ENCODE measurements at places on chromosomes 12 and 14.

- no peak for DNase-seq
Measured at GRCh38 chr12:54413284-54414190, 5.5 kb downstream of the ITGA5 start.

- DNase-seq, result no peak
Measured at GRCh38 chr14:65360144-65360784, 52.3 kb upstream of the FUT8 start.

- DNase-seq, result peak; percentile 38
Measured at GRCh38 chr14:21631084-21631483, 3.7 kb downstream of the OR10G2 start.

DNA sequence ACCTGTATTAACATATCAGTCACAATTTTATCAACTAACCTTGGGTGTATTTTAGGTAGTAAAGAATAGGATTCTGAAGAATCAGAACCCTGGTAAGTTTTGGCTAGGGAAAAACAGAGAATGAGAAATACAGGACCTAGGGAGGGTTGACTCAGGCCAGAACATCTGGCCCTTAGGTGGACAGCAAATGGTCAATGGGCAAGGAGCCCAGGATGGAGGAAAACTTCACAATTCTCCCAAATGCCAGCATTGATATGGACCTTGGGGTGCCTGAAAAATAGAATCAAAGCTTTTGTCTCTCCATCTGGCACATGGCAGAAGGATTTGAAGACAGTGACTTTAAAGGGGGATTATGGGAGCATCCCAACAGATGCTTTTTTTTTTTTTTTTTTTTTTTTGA lies 32.7 kb upstream of the PRPF39 start:
- DNase-seq, result no peak

DNA sequence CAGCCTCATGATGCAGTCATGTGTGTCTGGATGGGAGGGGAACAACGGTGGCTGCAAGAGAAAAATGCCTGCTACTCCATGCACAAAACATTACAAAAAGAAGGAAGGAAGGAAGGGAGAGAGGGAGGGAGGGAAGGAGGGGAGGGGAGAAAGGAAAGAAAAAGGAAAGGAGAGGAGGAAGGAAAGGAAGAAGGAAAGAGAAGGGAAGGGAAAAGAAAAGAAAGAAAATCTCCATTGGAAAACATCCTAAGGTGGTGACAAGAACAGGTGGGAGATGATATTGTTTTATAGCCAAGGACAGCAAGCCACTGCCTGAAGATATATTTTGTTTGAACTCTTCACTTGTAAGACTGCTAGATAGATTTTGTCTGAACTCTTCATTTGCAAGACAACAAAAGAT lies 171.8 kb upstream of the EGLN3 start:
- no peak for DNase-seq

GRCh38 chr14:92750994-92751400 lies 2.6 kb upstream of the LGMN start:
- DNase-seq, result no peak

- DNase-seq, result no peak
Measured at GRCh38 chr14:81366214-81366613, 33.9 kb downstream of the STON2 start.

DNA sequence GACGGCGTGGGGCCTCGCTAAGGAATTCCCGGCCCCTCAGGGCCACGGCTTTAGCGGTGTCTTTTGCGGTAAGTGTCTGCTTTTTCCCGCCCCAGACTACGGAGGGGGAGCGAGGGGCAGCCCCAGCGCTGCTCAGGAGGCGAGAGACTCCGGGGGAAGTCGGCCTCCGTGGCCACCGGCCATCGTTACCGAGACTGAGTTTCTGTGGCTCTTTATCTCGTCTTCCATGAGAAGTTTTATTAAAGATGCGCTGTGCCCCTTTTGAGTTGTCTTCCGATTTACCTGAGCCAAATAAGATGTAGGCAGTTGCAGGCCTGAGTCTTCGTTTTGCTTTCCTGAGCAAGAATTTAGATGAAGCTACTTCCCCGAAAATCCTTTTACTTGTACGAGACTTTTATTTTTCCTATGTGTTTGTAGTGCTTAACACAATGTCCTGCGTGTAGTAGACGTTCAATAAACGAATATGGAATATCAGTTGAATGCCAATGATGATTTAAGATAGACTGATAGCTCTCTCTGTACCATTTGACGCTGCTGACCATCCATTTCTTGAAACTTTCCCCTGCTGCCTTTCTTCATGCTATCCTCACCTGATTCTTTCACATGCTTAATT lies 462 bp downstream of the SRP54 start:
- no peak for DNase-seq

- DNase-seq, result no peak
Measured at GRCh38 chr12:105357162-105357691, 26.7 kb downstream of the C12orf75 start.

All from T47D (cell line).